Left colon (tissue), 2 donors: ENCODE measurements at places on chromosomes 11 and 22. TPM values are rescaled to one million over a fixed set of nuclear protein-coding genes. Genes with fewer than 3 reads are reported as not detected.
A peak's percentile ranks its signal among the peaks of the same experiment; 100 is the strongest.

DNA sequence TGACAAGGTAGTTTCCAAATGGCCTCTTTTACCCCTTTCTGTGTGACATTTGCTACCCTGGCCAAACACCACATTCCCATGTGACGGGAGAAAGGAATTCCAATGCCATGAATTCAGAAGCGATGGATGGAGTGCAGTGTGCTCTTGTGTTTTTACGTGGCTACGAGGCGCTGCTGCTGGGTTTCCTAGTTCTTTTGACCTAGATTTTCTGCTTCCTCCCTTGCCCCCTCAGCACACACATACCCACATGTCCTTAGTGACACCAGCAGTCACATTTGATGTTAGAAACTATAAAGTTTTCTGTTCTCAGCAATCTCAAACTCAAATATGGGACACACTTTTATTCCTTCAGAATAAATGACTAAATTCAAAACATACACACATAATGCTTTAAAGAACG lies 7.8 kb upstream of the TMA7B start:
- DNase-seq, result no peak

DNA sequence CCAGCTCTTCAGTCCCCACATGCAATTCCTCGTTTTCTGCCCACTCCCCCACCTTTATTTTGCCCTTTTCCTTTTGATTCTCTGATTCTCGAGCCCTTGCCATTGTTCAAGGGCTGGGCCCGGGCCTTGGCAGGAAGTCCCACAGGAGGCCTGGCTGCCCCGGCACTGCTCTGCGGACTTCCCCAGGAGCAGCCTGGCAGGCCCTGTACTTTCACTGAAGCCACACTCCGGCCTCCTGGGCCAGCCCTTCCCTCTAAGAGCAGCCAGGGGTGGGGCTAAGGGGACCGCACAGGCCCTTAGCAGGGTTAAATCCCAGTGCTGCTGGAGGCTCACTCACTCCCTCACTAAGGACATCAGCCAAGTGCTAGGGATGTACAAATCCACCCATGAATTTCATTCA lies 4.1 kb downstream of the LRRC32 start:
- DNase-seq, result no peak

- no peak for DNase-seq
These were observed 22.7 kb downstream of the CACNA1I start for GRCh38 chr22:39593066-39593930.

DNA sequence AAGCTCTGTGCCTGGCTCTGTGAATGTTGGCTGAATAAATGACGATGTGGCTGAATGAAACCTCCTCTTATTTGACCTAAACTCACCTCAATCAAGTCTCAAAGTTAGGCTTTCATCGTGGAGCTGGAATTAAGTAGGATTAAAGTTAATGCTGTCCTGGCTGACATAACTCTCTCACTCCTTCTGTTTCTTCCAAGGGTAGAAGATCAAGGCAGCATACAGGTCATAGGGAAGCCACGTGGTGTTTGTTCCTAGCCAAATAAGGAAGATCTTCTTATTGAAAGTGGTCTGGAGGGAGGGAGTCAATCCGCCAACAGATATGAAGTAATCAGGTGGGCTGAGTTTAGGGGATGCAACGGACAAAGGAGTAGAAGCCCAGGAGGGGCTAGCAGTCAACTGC lies 59.5 kb downstream of the TRIM29 start:
- DNase-seq, result no peak

GRCh38 chr11:11458485-11458884 lies 105.4 kb upstream of the CSNK2A3 start:
- no peak for DNase-seq

GRCh38 chr22:30381264-30381663 lies 5.9 kb downstream of the RNF215 start:
- no peak for DNase-seq

The PRRG4 gene
- total RNA-seq, result 15.8 TPM

GRCh38 chr22:26751217-26751616 lies 93.8 kb downstream of the MIAT start:
- no peak for DNase-seq

- DNase-seq, result no peak
These were observed 102.6 kb upstream of the RASSF10 start for GRCh38 chr11:12906501-12906900.

The NRXN2 gene
- 5.3 TPM for total RNA-seq

DNA sequence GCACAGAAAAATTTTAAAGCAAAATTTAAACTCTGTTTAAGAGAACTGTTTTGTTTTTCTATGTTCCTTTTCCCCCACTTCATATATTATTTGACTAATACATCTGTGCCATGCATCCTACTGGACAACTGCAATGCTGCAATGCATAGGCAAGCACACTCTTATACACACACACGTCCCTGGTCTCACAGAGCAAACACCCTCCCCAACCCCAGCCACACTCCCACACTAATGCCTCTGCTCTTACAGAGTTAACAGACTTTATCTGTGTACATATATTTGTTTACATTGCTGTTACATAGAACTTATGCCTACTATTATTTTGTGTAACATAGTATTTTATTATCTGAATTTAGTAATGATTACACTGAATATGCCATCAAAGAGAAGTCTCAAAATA lies 25.5 kb upstream of the CTSC start:
- DNase-seq, result no peak

- DNase-seq, result no peak
These were observed 98.0 kb downstream of the SLC36A4 start for GRCh38 chr11:93099806-93100205.

- no peak for DNase-seq
These were observed 20.8 kb downstream of the ANO1 start for GRCh38 chr11:70098936-70099335.

- DNase-seq, result no peak
These were observed 19.4 kb downstream of the TMEM218 start for GRCh38 chr11:125091877-125092664.

The RELA gene
- total RNA-seq, result 62.9 TPM

- DNase-seq, result no peak
These were observed 210.5 kb downstream of the MN1 start for GRCh38 chr22:27591060-27591459.

DNA sequence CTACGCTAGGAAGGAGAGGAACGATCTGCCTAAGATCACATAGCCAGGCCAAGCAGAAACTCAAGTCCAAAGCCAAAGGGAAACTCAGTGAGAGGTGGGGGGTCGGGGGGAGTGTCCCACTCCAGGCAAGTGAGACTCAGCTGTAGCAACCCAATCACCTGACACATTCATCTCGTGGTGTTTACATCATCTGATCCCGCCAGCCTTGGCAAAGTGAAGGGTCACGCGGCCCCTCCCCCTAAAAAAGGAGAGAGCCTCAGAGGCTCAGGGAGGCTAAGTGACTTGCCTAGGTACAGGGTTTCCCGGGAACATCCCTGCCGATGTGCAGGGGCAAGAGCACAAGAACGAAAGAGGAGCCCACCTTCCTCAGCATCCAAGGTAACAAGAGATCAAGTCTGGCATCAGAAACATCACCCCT lies 21.5 kb downstream of the MYH9 start:
- DNase-seq, result no peak

DNA sequence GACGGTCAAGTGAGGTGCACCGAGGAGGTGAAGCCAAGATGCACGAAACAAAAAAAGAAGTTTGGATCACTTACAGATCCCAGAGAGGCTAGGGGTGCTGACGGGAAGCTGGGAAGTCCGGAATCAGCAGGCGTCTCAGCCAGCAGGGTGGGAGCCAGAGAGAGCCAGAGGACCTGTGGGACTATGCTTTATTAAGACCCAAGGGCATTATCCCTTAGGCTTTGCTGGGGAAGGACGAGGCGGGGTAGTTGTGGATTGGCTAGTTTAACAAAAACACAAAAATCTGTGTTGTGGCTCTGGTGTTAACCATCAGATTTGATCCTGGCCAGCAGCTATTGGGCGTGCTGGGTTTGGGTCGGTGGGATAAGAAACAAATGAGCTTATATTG lies 427.1 kb downstream of the DYNC2H1 start:
- DNase-seq, result no peak

DNA sequence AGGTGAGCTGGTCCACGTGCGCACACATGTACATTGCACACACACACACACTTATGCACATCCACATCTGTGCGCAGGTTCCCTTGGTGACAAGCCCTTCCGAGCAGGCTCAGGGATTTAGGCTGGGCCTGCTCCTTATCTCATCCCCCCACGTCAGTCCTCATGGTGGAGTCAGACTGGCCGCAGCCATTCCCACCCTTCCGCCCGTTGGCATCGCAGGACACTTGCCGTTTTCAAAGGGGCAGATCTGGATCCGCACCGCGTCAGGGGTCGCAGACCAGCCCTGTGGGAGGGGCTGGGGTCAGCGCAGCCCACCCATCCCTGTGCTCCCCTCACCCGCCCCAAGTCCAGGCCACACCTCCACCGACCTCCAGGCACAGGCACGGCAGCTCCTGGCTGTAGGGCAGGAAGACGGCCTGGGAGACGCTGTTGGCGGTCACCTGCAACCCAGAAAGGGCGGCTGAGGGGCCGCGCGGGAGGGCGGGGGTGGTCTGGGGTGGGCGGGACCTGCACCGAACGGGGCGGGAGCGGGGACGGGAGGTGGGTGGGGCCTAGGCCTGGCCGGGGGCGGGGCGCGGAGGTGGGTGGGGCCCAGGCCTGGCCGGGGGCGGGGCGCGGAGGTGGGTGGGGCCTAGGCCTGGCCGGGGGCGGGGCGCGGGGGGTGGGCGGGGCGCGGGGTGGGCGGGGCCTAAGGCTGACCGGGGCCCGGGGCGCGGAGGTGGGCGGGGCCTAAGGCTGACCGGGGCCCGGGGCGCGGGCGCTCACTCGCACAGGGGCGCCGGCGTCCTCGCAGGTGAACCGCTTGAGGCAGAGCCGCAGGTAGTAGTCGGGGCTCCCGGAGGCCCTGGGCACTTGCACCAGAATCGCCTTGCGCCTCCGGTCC lies 13.3 kb downstream of the IL17REL start:
- DNase-seq, result no peak

GRCh38 chr11:44817207-44817949 lies 90.6 kb downstream of the TSPAN18 start:
- DNase-seq, result no peak

GRCh38 chr22:20298803-20299745 lies 20.8 kb downstream of the DGCR6L start:
- DNase-seq, result peak; percentile 91

- DNase-seq, result no peak
These were observed 14.3 kb downstream of the PDGFB start for GRCh38 chr22:39230261-39231196.

DNA sequence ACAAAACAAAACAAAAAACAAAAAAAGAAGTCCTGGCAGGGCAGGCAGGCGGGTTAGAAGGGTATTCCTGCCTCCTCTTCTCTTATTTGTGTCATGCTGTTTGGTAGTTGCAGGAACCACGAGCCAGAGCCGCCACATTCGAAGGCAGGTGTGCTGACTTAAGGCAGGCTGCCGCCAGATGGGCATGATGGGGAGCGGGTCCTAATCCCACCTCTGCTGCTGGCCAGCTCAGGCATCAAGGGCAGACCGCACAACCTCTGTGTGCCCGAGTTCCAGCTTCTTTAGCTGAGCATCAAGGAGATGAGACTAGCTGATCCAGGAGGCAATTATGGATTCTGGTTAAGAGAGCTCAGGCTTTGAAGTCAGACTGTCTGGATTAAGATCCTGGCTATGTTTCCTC lies 12.1 kb downstream of the OAF start:
- DNase-seq, result peak; percentile 20

DNA sequence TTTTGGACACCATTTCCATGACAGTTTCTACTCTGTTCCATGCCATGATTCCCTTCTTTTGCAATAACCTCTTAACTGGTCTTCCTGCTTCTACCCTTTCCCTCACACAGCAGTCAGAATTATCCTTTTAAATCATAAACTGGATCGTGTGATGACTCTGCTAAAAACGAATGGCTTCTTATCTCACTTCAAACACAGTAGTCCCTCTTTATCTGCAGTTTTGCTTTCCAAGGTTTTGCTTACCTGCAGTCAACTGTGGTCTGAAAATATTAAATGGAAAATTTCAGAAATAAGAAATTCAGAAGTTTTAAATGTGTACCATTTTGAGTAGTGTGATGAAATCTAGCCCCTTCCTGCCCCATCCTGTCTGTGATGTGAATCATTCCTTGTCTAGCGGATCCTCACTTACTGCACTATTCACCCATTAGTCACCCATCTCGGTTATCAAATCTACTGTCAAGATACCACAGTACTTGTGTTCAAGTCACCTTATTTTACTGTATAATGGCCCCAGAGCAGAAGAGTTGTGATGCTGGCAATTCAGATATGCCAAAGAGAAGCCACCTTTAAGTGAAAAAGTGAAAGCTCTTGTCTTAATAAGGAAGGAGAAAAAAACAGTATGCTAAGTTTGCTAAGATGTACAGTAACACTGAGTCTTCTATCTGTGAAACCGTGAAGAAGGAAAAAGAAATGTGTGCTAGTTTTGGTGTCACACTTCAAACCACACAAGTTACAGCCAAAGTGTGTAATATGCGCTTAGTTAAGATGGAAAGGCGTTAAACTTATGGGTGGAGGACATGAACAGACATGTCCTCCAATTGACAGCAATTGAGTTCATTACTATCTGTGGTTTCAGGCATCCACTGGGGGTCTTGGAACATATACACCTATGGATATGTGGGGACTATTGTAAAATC lies 283.0 kb downstream of the DDX10 start:
- DNase-seq, result no peak
